ENCODE measurements at places on chromosomes 3 and 15.

DNA sequence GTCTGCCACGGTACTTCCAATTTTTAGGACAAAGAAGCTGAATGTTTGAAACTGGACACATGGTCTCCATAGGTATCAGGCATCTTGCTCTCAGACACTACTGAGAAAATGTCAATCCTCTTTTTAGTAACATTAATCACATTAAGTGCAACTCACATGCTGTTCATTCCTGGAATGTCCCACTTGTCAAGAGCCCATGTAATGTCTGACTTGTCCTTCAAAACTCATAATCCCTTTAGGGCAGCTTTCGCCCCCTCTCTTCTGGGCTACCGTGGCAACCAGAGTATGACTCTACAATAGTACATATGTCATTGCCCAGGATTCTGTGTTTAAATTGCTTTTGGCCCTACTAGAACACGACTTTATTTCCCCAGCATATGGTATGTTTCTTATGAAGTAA, 12.3 kb downstream of the NUDT16 start:
- DNase-seq = no peak

DNA sequence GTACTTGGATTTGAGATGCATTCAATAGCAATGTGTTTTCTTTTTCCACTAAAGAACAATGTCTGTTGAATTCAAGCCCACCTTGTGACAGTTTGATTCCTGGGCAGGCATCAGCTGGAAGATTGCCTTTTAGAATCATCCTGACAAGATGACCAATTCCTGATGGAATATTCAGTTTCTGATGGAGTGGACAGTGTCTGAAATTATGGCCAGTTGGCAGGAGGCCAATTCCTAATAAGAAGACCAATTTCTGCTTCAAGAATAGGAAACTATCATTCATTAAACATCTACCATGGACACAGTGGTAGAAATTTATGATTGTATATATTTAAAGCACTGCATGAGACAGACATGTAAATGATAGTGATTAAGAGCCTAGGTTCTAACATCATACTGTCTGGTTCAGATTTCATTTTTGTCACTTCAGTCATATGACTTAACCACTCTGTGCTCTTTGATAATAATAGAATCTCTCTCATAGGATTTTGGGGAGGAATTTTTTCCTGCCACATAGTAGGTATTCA, 133.6 kb downstream of the CLSTN2 start:
- DNase-seq = no peak

DNA sequence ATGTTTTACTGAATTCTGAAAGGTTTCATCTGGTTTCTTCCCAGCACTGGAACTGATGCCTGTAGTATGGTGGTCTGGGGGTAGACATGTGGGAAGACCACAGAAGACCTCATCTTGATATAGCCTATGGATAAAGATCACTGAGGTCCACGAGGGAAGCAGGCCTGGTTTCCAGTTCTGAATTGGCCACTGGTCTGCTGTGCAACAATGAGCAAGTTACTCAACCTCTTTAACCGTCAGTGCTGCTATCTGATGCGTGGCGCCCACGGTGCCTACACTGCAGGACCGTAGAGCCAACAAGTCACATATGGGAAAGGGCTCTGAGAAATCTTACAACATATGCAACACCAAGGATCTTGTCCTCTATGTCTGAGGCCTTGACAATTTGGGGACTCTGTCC, 13.3 kb downstream of the TLE3 start:
- DNase-seq = no peak

GRCh38 chr3:12139111-12139511, 19.6 kb downstream of the TIMP4 start:
- DNase-seq = no peak

DNA sequence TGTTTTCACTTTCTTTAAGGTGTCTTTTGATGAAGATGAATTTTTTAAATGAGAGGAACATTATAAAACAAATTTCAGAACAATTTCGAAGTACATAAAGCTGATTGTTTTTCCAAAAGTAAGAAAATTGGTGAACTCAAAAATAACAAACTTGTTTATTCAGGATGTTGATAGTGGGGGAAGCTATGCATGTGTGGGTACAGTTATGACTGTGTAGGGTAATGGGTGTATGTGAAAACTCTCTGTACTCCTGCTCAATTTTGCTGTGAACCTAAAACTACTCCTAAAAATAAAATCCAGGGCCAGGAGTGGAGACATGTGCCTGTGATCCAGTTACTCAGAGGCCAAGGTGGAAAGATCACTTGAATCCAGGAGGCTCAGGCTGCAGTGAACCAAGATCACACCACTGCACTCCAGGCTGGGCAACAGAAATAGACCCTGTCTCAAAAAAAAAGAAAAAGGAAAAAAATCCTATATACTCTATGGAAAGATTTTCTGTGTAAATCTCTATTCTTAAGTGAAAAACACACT, 37.2 kb downstream of the PIK3CB start:
- DNase-seq = no peak

DNA sequence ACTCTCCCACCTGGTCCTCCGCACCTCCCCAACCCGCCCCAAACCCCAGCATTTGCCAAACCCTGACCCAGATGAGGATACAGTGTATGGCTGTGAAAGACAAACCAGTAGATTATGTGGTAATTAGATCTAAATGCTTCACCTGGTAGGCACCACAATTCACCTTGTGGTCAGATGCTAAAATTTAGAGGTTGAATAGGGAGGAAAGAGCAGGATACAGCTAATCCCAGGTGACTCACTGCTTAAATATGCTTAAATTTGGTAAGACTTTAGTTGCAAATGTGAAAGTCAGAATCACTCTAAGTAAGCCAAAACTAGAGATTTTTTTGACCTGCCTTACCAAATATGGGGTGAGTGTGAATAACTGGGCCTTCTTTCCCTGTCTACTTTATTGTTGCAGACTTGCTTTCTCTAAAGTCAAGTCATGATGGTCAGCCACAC, 105.5 kb downstream of the MME start:
- DNase-seq = no peak
